ENCODE measurements at places on chromosomes 16 and 17.

GRCh38 chr17:66643815-66644710 lies 190.9 kb upstream of the CACNG5 start:
- no peak for DNase-seq

- DNase-seq: no peak
Measured at GRCh38 chr17:29110372-29110757, 67.4 kb downstream of the PIPOX start.

GRCh38 chr17:57506774-57507127 lies 238.3 kb downstream of the CCDC182 start:
- no peak for DNase-seq

DNA sequence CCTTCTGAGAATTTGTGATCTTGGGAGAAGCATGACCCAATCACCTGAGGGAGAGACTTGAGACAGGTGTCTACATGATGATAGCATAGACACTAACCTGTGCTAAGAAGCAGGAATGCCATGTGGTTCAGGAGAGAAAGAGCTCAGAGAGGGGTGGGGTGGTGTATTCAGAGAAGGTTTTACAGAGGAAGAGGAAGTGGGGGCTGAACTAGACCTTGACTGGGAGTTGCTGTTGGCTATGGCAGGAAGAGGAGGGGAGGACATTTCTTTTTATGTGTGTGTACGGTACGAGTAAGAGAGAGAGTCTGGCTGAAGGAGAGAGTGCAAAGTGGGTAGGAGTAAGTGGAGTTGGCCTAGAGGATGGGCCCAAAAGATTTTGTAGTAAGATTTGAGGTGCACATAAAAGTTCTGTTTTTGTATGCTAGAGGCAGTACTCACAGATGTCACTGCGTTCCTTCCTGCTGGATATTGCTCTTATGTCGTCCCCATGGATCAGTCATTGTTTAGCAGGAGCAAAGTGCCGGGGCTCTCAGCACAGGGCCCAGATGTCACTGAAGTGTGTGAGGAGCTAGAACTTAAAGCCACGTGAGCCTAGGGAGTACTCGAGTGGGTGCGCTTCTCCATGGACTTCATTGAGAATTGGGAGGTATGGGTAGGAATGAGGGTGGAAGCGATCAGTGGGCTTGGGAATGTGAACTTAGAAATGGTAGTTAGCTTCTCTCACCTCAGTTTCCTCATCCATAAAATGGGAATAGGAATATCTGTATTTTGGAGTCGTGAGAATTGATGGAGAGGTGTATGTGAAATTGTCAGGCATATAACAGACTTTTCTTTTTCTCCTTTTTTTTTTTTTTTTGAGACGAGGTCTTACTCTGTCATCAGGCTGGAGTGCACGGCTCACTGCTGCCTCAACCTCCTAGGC lies 22.1 kb downstream of the SLC7A6 start:
- no peak for DNase-seq

DNA sequence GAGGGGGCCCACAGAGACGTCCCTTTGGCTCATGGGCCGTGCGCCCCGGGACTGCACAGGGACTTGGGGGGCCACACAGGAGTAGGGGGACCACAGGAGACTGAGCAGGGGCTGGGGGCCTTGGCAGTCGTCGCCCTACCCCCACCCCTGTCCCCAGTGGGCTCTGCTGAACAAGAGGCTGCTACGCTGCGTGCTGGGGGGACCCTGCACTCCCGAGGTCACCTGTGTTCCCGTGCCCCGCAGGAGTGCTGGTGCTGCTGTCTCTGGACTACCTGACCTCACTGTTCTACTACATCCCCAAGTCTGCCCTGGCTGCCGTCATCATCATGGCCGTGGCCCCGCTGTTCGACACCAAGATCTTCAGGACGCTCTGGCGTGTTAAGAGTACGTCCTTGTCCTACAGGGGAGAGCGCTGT lies 14.4 kb upstream of the RNF213 start:
- DNase-seq: no peak

- peak; percentile 95 for DNase-seq
Measured at GRCh38 chr16:67846320-67847063, at the start of gene NUTF2. Gene NUTF2, plus strand, starts transcription at chr16:67846933. Its CDS starts 18,198 bp downstream, at chr16:67865131.

- DNase-seq: no peak
Measured at GRCh38 chr16:11177578-11178160, 78.3 kb downstream of the SOCS1 start.

- no peak for DNase-seq
Measured at GRCh38 chr17:3754458-3755334, 31.0 kb downstream of the HASPIN start.

DNA sequence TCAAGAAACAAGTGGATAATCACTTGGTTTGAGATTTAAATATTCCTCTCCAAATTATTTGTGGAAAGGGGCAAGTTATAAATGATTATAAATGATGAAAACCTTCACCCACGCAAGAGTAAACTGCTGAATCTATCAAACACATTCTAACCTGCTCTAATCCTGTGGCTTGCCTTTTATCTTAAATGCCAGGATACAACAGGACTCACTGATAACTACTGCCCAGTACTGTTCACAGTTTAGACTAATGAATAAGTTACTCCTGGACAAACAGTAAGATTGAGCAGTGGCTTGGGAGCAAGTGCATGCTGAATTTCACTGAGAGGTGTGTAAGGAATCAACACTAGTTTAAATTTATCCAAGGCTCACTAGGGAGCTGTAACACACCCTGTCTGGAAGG lies 31.1 kb downstream of the IGF2BP1 start:
- no peak for DNase-seq

DNA sequence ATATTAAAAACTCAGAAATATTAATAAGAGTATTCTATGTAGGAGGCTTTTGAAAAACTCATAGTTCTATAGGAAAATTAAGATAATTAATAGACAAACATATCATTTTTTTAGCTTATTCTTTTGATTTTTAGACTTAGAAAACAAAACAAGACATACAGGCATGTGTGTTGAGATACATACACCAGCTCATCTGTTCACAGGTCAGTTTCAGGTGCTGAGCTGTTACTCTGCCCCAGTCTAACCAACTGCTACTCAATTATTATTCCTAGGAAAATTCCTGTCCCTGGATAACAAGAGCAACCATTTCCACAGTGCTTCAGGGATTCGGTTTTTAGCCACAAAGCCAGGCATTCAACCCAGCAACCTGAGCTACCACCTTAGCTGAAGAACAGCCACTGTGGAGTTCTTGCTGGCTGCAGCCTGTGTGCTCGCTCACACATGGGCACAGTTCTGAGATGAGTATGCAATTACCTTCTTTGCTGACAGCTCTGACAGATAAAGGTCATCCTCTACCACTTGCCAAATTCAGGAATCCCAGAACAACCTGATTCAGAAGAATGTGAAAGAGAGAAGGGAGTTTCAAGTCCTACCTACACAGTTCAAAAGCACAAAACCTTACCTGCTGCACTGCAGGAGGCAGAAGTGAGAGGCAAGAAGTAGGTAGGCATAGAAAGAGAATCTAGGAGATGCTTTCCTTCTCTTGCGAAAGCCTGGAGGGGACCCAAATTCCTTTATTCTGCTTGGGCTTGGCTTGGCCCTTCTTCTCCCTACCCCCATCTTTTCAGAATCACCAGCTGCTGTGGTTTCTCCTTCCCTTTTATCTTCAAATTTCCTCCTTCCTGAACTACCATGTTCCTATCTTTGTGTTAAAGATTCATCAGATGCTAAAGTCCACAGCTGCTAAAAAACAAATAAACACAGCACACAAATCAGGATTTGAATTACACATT lies 62.7 kb downstream of the TEX2 start:
- DNase-seq: no peak

GRCh38 chr17:28189667-28190066 lies 129.3 kb upstream of the TMEM97 start:
- no peak for DNase-seq

DNA sequence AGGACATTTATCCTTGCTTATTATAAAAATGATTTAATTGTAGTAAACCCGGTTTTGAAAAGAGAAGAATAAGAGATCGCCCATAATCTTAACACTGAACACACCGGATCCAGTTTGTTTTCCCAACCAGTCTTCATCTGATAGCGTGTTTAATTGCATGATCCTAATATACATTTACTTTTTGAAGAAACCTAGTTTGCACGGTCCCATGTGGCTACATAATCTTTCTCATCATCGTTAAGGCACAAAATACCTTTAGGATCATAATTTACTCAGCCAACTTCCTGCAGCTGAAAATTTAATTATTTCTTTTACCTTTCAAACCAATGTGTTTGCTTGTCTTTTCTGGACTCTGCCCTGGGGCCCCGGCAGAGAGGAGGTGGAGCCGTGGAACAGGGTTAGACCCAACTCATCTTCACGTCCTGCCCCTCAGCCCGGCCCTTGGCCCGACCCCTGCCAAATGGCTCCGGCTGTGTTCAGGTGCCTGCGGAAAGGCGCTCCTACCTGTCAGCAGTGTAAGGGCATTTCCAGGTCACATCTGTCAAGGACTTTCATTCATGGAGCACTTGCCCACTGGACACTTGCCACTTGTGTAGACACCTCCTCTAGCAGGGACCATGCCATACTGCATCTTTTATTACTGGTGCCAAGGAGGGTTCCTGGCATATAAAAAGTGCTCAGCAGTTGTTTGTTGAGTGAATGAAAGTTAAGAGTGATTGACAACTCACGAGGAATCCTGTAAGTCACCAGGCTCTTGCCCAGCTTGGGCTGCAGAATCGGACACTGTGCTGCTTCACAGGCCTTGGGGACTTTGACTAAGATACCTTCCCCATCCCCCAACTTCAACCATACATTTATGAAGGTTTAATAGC lies 28.6 kb downstream of the SMARCE1 start:
- DNase-seq: no peak

DNA sequence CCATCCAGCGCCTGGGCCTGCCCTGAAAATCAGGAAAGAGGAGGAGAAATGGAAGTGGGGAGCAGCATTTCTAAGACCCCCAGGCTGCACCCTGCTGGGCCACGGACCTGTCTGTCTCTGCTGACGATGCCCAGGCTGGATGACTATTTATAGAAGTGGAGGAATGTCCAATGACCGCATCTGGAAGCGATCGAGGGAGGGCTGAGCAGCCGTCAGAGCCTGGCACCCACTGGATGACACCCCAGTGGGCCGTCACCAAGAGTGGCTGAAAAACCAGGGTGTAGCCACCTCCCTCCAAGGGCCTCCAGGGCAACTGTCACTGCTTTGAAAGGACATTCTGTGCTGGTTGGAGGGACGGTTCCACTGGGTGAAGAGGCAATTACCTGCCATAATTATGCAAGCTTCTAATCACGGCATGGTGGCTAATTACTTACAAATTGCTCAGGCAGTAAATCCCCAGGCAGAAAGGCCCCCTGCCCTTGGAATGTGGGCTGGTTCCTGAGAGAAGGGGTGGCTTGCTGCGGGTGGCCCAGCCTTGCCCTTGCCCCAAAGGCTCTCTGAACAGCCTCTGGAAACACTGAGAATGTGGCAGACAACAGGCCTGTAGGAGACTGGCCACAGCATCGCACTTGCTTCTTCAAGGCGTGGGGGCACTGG lies 332.1 kb downstream of the C16orf95 start:
- no peak for DNase-seq

GRCh38 chr17:48429156-48429555 lies 858 bp downstream of the SKAP1 start:
- no peak for DNase-seq

DNA sequence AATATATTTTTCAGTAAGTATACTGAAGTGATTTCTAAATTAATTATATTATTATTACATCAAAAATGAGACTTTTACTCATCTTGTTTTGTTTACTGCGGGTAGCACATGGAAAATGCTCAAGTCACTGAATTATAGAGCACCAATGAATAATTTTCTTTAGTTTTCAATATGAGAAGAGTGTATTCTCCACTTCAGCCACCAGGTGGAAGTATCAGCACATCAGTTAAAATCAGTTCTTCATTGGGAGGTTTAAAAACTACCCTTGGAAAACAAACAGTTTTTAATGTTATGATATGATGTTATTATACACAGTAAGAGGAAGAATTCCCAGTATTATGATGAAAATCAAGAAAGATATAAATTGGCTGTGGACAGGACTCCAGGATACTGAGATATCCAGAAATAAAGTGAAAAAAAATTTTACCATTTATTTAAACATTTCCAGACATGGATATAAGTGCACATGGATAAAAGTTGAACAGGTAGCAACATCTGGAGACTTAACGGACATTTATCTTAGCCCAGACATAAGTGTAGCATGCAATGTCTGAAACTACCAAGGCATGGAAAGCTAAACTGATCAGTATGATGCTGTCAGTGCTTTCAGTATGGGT lies 467.3 kb downstream of the KCNJ2 start:
- peak; percentile 62 for DNase-seq

DNA sequence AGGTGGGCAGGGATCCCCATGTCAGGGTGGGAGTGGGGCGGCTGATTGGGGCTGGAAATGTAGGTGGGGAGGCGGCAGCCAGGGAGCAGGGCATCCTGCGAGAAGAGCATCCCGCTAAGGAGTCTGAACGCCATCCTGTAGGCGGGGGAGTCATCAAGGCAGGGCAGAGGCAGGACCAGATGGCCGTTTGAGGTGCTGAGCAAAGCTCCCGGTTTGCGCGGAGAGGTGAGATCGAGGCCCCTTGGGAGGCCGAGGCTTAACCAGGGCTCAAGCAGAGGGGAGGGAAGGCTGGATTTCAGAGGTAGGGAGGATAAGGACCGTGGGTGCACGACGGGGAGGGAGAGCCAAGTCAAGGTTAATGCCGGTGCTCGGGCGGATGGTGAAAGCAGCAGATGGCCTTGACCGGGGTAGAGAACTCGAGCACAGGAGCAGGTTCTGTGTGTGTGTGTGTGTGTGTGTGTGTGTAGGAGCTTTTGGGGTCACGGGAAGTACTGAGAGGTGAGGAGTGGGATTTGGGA lies 472 bp upstream of the NME2 start:
- no peak for DNase-seq

DNA sequence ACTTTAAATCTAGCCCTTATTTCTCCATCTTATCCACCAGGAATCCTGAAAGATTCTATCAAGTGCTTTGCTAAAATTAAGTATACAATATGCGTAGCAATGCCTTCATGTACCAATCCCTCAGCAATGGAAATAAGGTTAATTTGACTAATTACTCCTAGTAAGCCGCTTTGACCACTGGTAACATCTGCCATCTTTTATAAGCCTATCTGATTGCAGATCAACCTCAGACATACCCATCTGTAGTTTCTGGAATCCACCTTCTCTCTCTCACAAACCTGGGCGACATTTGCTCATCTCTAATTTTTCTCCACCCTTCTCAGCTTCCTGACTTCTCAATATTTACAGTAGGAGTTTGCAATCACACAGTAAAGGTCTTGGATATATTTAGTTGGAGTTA lies 138.8 kb upstream of the CRHR1 start:
- DNase-seq: no peak

- no peak for DNase-seq
Measured at GRCh38 chr17:72479113-72479512, 358.3 kb downstream of the SOX9 start.

- no peak for DNase-seq
Measured at GRCh38 chr16:51839727-51840462, 688.8 kb upstream of the SALL1 start.

DNA sequence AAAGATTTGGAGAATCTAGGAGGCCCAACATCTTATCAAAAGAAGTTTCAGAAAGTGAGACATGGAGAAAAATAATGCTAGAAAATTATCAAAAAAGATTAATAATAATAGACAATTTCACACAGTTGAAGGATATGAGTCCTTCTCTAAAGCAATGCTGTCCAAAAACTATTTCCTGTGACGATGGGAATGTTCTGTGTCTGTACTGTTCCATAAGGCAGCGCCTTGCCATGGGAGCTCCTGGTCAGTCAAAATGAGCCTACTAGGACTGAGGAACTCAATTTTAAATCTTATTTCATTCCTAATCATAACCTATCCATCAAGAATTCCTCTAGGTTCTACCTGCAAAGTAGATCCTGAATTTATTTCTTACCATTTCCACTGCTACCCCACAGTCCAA lies 49.0 kb downstream of the CACNG1 start:
- no peak for DNase-seq

All from NCI-H460 (cell line).